ENCODE measurements at places on chromosomes 7 and 10.

- no peak for DNase-seq
Observed at GRCh38 chr7:3345699-3346481, 44.8 kb downstream of the SDK1 start.

- DNase-seq, result no peak
Observed at GRCh38 chr7:8212638-8213037, 49.3 kb downstream of the ICA1 start.

- DNase-seq, result no peak
Observed at GRCh38 chr7:27688646-27689045, 26.0 kb upstream of the HIBADH start.

DNA sequence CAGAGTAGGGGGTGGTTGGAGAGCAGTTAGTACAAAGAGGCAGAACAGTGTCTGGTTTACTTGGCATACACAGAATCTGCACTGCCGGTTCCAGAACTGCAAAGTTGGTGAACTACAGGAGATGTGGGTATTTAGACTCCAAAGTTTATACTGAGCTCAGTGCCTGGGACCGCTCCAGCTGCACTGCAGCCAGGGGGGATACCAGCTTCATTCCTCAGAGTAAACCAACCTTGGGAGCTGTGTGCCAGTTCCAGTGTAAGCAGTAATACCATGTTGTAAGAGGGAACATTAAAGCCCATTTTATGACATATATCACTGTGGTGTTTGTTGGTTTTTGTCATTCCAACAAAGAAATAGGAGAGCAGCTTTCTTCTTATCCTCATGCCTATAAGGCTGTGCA is 23.4 kb downstream of the LOXL4 start:
- no peak for DNase-seq

- no peak for DNase-seq
Observed at GRCh38 chr7:137696376-137696775, 150.4 kb downstream of the DGKI start.

DNA sequence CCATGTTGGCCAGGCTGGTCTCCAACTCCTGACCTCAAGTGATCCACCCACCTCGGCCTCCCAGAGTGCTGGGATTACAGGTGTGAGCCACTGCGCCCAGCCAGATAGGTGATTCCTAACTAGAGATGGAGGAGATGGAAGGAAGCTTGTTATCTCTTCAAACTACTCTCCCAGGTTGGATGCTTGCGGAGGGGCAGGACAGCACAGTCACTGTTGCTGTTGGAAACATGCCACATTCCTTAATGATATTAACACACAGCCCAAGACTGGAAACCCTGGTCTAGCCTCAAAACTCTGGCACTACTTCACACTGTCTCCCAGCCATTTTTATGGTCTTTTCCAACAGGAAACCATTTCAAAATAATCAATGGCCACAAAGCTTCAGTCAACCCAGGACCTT is 468.8 kb upstream of the NRP1 start:
- DNase-seq, result no peak

GRCh38 chr7:116511552-116512519 is 12.3 kb downstream of the CAV2 start:
- no peak for DNase-seq

DNA sequence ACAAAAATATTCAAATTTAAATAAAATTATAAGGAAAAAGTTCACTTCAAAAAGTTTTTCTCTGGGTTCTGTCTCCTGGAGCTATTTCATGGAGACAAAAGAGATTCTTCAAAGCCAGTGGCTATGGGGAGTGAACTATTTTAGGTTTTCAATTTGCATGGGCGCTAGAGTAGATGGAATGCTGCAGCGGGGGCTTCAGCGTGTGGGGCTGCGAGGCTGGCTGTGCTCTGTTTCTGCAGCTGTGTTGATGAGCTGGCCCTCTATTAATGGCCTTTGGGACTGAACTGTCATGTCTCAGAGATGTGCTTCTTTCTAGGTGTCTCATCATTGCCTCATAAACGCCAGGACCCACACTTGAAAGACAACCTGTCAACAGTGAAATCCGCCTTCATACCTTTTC is 108.4 kb upstream of the NPY start:
- DNase-seq, result no peak

DNA sequence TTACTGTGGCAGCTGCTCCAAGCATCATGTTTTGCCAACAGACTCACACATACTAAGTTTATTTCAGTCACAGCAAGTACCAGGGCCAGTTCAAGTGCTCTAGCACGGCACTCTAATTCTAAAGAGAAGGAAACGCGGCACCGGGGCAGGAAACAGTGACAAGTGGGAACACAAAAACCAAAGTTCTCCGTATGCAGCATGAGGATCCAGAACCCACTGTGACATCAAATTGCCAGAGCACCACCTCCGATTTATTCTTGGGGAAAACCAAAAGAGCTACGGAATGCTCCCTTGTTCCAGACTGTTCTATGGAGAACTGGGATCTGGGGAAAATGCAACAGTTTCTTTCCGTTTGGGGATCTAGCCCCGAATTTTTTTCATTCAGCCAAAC is 448 bp upstream of the PTER start:
- DNase-seq, result no peak

DNA sequence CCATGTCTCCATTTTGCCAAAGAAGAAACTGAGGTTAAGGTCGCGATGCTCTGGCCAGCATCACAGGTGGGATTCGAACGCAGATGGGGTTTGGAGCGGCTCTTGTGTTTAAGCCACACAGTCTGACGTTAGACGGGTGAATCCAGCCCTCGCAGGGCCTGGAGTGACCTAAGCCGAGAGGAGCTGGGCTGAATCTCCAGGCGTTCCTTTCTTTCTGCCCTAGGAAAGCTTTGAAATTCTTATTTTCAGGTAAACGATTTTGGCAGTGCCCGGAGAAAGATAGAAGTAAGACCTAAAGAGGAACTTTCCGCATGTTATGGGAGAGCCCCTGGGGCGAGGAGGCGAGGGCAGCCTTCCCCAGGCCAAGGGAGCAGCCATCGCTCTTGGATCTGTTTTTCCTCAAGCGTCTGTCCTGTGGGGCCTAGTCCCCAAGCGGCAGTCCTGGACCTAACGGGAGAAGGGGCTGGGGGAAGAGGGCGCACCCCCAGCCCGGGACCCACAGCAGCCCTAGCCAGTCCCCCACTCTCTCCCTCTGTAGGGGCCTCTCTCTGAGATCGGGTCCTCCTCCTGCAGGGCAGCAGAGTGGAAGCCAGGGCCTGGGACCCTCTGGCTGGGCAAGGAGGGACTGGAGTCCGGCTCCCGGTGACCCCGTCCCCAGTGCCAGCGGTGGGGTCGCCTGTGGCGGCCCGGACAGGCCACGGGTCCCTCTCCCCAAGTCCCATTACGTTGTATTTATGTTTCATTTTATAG is 8.9 kb upstream of the LBX1 start:
- no peak for DNase-seq

DNA sequence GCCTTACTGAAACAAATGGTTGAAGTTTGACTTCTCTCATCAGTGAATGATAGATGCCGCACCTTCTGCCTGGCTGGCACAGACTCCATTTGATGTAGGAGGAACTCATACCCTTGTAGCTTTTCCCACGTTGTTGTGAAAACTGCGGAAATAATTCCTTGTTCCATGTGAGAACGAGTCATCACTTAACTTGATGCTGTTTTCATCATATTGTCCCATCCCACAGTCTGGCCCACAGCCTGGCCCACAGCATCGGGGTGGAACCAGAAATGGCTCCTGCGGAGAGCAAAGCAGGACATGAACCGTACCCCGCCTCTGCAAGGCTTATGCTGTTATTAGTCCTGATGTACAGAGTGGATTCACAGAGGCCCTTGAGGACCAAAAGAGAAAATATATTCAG is 587.0 kb downstream of the SDK1 start:
- no peak for DNase-seq

DNA sequence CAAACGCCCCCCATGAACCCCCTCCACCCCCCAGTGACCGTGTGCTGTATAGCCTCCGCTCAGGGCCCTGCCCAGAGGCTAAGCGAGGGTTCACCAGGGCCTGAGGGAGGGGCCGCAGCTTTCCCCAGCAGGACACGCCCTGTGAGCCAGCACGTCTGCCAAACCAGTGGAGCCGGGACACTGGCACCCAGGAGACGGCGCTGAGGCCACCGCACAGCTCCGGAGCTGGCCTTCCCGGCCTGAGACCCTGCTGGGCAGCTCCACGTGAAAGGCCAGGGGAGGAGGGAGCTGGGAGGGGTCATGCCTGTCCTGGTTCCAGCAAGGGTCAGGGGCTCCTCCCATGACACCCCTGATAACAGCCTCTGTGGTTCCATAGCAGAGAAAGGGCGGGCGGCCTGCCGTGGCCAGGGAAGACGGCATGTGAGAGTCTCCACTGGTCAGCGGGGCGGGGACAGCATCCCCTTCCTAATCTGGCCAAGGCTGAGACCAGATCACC is 278.3 kb downstream of the ELFN1 start:
- DNase-seq, result no peak

DNA sequence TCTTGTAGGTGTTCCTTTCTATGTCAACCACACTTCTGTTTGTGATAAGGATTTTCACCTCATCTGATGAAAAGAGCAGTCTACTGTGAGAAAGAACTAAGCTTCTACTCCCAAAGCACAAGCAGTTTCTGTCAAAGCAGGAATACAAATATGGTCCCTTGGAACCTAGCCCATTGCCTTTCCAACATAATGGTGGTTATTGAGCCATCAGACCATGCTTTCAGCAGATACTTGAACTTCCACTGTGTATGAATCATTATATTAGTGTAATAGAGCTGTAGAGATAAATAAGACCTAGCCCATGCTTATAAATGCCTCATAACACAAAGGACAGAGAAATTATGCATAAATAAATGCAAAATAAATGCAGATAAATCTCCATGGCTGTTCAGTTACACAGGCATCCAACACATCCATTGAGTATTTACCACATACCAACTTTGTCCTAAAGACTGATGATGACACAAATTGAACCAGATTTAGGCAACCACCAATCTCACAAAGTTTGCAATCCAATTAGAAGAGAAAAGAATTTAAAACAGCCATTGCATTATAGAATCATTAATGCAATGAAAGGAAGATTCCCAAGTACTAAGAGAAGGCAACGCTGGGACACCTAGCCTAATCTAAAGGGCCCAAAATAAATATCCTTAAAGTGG is 729.4 kb upstream of the C7orf33 start:
- no peak for DNase-seq
